Activated T-cell treated with anti-CD3 and anti-CD28 coated beads for 24 hours (primary cell): ENCODE measurements at places on chromosomes 3 and 15.
A peak's percentile ranks its signal among the peaks of the same experiment; 100 is the strongest.

DNA sequence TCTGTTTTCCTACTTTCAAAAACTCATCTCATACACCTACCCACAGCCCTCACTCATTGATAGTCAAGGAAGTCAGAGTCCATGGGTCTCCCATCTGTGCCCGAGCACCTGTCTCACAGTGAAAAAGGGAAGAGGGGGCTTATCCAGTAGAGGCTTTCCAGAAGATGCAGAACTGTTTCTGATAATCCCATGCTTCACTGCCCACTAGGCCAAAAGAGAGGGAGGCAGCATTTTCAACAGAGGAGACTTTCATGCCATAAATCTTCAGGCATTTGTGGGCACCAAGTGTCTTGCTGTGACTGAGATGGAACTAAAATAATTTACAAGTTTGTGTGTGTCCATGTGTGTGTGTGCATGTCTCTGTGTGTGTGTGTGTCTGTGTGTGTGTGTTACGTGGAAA lies 117.9 kb upstream of the PHLDB2 start:
- no peak for DNase-seq

- DNase-seq, result no peak
These were observed 21.1 kb downstream of the ANXA2 start for GRCh38 chr15:60376677-60377095.

GRCh38 chr3:136960838-136961836 lies 3.4 kb downstream of the IL20RB start:
- DNase-seq, result no peak

GRCh38 chr3:73510334-73510733 lies 114.4 kb downstream of the PDZRN3 start:
- DNase-seq, result no peak

DNA sequence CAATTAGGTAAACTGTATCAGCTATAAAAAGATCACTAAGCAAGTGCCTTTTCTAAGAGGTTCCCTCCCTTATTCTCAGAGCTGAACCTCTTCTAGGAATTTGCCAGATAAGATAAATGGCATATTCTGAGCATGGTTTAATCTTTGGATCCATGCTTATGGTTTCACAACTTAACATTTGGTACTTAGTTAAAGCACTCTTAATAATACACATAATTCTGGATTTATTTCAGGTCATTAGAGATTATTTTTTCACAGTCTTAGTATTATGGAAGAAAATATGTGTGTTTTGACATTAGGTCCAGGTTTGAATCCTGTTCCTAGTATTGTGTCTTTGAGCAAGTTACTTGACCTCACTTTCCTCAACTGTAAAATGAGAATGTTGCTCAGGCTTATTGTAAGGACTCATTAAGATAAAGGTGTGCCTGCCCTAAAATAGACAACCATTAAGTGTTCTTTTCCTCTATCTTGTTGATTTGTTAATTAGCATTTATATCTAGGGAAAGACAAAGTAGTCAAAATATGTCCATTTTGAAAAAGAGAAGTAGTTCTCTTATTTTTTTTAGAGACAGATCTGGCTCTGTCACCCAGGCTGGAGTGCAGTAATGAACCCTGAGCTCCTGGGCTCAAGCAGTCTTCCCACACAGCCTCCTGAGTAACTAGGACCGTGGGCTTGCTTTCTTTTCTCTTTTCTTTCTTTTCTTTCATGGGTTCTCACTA lies 43.4 kb downstream of the TSC22D2 start:
- no peak for DNase-seq

DNA sequence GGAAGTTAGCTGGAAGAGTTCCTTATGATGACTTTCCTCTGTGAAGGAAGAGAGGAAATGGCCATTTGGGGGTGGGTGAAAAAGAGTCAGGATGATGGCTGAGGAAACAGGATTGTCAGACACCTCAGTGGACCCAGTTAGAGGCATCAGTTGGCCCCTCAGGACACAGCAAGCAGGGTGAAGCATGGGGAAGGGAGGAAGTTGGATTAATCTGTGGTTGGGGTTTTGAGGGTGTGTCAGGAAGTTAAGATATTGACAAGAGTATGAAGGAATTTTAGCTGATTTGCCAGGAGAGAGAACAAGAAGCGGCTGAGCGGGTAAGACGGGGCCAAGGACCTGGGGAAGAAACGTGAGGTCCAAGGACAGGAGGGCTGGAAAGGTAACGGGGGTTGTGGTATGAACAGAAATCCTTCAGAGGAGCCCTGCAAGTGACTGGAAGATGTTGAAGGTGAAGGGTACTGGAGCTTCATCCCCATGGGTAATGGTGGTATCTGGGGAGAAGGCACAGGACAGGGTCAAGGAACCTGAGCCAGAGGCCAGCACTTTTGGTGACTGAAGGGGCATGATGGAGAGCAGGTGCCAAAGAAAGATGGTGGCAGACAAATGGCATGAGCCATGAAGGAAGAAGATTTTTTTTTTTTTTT lies 2.7 kb downstream of the UQCC5 start:
- DNase-seq, result no peak

GRCh38 chr15:92079047-92079446 lies 225.5 kb downstream of the SLCO3A1 start:
- no peak for DNase-seq

DNA sequence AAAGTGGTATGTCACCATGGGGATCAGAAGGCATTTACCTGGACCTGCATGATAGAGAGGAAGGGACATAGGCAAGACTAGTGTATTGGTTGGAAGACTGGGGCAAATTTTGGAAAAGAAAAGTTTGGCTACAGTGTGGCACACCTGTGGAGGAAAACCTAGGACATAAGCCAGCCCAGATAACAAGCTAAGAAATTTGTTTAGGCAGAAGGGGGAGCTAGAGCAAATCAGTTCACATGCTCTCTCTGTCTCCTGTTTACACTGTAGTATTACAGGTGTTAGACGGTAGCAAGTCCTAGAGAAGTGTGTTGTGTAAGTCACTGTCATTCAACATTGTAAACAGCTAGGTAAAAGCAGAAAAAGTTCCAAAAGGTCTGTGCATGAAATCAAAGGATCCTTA lies 11.9 kb upstream of the ALDH1A2 start:
- no peak for DNase-seq

DNA sequence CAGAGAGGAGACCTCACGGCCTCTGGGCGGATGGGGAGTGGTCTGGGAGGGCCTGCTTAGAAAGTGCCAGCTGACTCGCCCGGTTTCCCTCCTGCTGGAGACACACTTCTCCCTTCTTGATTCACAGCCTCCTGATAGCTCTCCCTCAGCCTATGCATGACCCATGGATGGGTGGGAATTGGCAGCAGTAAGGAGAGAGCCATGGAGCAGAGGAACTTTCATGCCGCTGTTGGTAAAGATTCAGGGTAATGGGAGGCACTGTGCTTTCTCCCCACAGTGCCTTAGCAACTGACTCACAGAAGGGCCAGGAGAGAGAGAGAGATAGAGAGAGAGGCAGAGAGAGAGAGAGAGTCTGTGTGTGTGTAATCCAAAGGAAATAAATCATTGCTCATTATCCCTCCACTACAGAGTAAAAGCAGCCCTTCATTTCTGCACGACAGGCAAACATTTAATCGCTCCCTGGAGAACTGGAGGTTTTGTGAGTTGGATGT lies 82.8 kb downstream of the SEMA5B start:
- DNase-seq, result no peak

GRCh38 chr3:82764521-82764920 lies 1003.1 kb upstream of the GBE1 start:
- DNase-seq, result no peak

DNA sequence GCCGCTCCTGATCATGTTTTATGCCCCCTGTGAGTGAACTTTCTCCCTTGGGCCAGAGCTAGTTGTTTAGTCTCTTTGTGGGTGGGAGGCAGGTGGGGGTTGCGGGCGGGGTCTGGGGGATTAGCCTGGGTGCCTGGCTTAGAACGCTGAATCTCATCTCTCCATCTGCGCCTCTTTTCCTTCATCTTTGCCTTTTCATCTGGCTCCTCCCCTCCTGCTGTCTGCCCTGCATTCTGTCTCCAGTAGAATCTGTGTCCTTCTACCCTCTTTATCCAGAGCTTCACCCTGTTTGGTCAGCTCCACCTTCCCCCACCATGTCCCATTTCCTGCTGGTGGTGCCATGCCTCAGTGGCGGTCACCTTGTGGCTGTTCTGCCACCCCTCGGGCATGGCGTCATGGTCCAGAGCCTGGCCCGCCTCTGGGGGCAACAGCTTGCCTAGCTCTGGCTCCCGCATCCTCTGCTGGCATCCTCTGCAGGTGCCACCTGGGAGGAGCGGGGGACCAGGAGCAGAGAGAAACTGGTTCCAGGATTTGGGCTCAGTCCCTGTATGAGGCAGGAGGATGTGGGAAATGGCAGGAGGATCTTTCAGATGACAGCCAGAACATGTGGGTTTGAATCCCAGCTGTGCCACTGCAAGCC lies 44.3 kb downstream of the PDIA5 start:
- DNase-seq, result no peak

GRCh38 chr15:71259866-71260265 lies 144.6 kb downstream of the THSD4 start:
- DNase-seq, result no peak

GRCh38 chr3:45915518-45916231 lies 27.6 kb upstream of the CXCR6 start:
- peak; percentile 64 for DNase-seq

DNA sequence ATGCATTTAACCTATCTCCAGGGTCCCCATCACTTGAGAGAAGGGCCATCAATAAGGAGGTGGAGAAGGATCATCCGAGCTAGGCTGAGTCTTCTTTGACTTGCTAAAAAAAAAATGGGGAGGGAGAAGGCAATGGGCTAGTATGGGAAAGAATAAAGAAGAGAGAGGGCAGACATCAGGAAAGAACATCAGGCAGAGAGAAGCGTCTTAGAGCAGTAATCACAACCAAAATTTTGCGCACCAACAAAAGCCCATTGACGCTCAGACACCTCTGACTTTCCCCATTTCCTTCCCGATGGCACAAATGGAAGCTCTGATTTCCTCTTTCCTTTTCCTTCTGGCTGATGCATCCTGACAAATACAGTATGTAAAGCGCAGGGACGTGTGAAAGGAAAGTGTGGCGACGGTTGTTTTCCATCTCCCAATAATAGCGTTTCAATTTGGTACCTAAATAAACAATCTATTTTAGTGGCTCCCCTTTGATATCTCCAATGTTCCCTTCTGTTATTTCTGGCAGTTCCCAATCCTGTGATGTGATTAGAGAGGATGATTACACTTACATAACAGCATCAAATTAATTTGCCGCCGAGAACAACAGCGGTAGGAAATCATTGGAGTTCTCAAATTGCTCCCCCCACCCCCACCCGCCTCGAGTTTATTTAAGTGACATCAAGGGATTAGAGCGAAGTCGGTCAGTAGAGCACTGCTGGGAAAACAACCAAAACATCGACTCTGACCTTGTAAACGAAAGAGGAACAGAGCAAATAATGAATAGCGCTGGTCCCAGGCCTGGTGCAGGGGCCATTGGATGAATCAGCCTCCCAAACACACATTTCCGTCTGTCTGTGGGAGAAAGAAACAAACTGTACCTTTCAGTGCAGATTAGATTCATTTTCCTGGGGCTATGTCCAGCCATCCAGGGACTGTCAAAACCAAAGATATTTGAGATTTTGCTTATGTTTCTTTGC lies 273.3 kb upstream of the ICE2 start:
- DNase-seq, result no peak

GRCh38 chr15:40992825-40993224 lies 39.6 kb downstream of the CHAC1 start:
- no peak for DNase-seq

- no peak for DNase-seq
These were observed 53.6 kb downstream of the LMCD1 start for GRCh38 chr3:8555113-8555661.

GRCh38 chr3:191980443-191980842 lies 519.5 kb downstream of the PYDC2 start:
- no peak for DNase-seq

- peak; percentile 61 for DNase-seq
These were observed at the start of gene NUP210 for GRCh38 chr3:13420045-13420830. Gene NUP210 (minus strand): TSS chr3:13420322. CDS start chr3:13420226, 96 bp downstream.

- no peak for DNase-seq
These were observed 85.0 kb downstream of the CLSTN2 start for GRCh38 chr3:140019946-140020345.

DNA sequence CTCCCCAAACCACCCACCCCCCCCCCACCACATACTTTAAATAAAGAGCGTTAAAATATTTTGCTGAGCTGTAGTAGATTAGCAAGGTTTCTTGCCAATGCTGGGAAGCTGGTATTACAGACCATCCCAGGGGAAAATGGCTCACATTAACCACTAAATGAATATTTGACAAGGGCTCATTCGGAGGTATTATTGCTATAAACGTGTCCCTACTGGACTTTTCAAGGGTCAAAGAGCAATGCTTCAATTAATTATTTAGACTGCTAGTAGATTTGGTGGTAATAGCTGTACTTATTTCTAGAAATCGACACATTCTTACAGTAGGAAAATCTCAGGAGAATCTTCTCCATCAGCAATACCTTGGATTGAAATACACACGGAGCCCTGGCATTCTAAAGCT lies 5.2 kb downstream of the SOX2 start:
- DNase-seq, result no peak

- DNase-seq, result no peak
These were observed 209.2 kb downstream of the TBL1XR1 start for GRCh38 chr3:176987901-176988650.

DNA sequence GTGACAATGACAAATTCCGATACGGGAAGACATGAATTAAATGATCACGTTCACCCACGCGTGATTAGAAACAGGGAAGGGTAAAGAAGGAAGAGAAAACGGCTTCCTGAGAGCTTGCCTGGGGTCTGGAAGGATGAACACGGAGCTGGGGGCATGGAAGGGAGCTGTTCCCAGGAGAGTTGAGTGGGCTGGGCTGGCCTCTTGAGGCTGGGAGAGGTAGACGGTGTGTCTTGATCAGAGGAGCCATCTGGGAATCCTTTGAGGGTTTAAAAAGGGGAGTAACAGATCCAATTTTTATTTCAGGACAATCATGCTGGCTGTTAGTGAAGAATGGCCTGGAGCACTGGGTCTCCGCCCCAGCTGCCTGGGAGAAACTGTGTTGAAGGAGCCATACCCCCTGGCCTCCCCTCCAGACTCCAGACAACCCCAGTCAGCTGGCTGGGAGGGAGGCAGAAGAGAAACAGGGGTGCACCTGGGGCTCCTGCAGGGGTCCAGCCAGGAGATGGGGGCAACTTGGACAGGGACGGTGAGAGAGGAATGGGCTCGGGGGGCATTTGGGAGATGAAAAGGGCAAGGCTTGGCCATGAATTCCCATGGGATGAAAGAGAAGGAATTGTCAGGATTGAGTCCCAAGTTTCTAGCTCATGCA lies 53.6 kb upstream of the CGNL1 start:
- no peak for DNase-seq

DNA sequence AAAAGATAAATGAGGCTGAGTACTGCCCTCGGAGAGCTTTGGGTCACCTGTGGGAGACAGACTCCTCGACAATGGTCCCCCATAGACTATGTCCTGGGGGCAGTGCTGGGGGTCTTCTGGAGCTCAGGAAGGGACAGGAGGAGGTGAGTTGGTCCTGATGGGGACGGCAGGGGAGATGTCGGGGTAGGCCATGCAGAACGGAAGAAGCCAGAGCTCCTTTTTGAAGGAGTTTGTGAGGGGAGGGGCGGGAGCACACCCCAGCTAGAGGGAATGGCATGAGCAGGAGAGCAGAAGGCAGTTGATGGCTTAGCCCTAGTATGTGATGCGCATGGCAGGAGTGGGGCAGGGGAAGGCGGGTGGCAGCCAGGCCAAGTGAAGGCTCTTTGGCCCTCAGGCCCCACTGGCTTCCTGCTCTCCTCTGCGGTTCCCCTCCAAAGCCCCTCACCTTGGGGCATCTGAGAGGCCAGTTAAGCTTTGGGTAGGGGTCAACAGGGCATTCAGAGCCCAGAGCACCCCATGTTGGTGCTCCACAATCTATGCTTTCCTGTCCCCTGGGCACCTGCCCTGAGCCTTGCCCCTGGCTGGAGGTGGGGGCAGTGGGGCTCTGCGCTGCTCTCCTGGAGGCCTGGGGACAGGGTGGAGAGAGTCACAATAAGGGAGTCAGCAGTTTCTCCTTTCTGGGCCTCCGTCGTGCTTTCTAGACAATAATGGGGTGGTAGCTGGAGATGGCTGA lies 179.3 kb downstream of the SMAD6 start:
- no peak for DNase-seq
